ENCODE measurements at places on chromosomes 2 and 18. TPM values are rescaled to one million over a fixed set of nuclear protein-coding genes. Genes with fewer than 3 reads are reported as not detected.

Gene CRACDL
- 1.9 TPM for total RNA-seq

Gene KDSR
- total RNA-seq, result 46.2 TPM

DNA sequence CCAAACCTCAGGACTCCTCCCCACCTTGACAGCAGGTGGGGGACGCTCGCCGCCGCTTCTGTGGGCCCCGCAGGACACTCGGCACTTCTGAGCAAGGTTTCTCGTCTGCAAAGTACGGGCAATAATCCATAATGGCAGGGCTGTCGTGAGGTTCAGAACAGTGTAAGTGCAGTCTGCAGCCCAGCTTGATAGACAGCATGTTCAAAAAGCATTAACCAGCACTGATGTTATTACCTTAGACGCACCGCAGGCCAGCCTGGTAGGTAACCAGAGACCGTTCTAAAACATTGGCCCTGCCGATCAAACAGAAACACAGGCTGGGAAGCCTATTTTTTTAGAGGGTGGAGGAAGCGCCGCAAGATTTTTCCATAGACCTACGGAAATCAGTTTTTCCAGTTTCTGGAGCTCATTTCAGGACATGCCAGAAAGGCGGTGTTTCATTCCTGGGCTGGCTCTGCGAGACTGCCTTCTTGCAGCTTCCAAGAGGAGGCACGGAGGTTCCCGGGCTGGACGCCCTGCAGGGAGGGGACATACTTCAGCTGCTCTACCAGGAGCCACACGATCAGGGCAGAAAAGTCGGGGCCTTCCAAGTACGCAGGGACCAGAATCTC lies 148.7 kb downstream of the TPO start:
- no peak overlapping the region for H3K27ac ChIP-seq
- H3K36me3 ChIP-seq, result no peaks in the 10 kb centered on the region
- H3K27me3 ChIP-seq, result no peaks in the 10 kb centered on the region
- peaks cover 8% of the 10 kb centered on the region for H3K4me1 ChIP-seq
- H3K4me3 ChIP-seq, result peak overlapping the region; percentile 39

DNA sequence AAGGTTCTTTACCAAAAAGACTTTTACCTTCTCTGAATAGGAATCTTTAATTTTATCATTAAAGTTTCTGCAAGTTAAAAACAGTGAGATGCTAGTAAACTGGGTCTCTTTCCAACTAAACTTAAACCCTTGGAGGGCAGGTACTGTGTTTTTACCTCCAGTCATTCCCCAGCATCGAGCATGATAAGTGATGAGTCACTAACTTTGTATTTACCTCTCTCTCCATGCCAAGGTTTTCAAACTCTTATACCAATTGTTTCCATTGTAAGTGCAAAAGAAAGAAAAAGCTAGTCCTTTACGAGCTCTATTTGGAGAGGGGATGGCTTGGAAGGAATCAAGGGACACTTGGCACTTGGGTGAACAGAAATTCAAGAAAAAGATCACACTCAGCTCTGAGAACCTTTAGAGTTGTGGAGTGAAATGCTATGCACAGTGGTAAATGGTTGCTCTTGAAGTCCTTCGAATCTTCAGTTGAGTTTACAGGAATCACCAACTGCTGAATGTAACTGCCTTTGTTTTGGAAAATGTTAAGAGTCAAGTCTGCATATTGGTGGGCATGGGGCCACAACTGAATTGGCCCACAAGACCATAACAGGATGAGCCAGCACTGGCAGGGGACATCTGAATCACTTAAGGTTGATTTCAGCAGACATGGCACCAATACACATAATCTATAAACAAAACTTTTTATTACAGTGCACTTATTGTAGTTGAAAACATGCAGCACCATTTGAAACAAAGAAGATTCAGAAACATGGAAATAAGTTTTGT lies 8.3 kb upstream of the RBM43 start:
- peaks cover 2% of the 10 kb centered on the region for H3K36me3 ChIP-seq
- H3K4me1 ChIP-seq, result peaks cover 17% of the 10 kb centered on the region

DNA sequence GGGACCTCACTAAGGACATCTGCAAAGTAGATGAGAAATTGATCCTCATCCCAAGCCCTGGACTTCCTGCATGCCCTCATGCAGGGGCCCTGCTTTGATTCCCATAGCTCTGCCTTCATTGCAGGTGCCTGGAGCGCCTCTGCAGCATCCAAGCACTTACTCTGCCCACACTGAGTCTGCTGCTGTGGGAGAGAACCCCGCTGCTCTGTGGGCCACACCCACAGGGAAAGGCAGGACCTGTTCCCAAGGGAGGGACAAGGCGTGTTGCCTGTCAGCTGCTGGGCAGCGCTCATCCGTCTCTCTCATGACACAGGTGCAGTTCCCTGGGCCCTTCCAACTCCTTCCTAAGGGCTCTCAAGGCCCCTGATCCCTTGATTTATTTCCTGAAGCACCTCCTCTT lies 266.8 kb upstream of the SMIM21 start:
- no peak for DNase-seq
- no peaks in the 10 kb centered on the region for H3K27me3 ChIP-seq
- H3K27ac ChIP-seq, result no peak overlapping the region
- H3K4me3 ChIP-seq, result no peak overlapping the region
- no peaks in the 10 kb centered on the region for H3K4me1 ChIP-seq

GRCh38 chr2:150732064-150732463 lies 244.6 kb upstream of the RND3 start:
- H3K27me3 ChIP-seq, result no peaks in the 10 kb centered on the region
- H3K4me3 ChIP-seq, result no peak overlapping the region
- H3K27ac ChIP-seq, result no peak overlapping the region
- H3K36me3 ChIP-seq, result no peaks in the 10 kb centered on the region

DNA sequence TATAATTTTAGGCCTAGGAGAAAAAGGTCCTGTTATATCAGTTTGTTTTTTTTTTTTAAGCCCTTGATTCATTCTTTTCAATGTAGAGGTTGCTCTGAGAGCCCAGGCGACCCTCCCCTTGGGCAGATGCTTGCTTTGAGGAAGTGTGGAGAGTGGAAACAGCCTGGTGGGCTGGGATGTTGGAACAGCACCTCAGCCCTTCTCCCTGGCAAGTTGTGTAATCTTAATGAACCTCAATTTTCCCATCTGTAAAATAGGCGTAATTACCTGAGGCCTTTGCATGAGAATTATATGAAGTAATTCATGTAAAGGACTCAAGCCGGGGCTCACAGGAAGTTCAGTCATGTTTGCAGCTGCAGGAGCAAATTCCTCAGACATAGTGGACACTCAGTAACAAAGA lies 49.7 kb upstream of the POMC start:
- H3K4me3 ChIP-seq, result no peak overlapping the region
- H3K4me1 ChIP-seq, result peaks cover 3% of the 10 kb centered on the region

DNA sequence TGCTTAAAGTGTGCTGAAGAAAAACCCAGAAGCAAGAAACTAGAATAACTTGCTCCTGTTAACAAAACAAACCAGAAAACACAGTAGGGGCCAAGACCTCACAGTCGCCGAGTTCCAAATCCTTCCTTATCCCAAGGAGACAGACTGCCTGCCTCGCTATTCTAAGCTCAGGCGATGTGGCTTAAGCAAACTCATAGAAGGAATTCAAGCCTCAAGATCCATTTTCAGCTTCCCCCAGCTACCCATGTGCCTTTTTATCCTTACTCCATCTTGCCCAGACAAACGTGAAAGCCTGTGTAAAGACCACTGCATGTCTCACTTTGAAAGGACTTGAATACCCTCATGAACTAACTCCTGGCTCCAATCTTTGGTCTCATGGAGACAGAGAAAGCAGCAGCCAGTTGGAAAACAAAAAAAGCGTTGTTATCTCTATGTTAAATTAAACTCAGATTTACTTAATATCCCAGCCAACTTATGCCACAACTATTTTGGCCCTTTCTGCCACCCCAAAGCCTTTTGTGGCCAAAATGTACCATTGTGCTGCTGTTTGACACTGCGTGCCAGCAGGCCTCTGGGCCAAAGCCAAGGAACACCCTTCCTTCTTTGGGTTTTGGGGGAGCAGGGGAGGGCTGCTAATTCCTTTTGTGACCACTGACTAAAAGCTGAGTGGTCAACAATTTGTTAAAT lies 123.2 kb upstream of the FZD5 start:
- no peak for DNase-seq
- H3K4me1 ChIP-seq, result peaks cover 14% of the 10 kb centered on the region
- no peaks in the 10 kb centered on the region for H3K27me3 ChIP-seq
- peak overlapping the region; percentile 15 for H3K4me3 ChIP-seq
- peak overlapping the region; percentile 41 for H3K27ac ChIP-seq

- no peak for DNase-seq
- H3K4me1 ChIP-seq, result no peaks in the 10 kb centered on the region
- H3K36me3 ChIP-seq, result no peaks in the 10 kb centered on the region
- no peak overlapping the region for H3K27ac ChIP-seq
- no peaks in the 10 kb centered on the region for H3K27me3 ChIP-seq
Observed at GRCh38 chr18:9095297-9096006, 7.0 kb upstream of the NDUFV2 start.

GRCh38 chr2:24245986-24246776 lies 71.3 kb downstream of the FAM228A start:
- no peak overlapping the region for H3K27ac ChIP-seq
- no peak overlapping the region for H3K4me3 ChIP-seq
- no peaks in the 10 kb centered on the region for H3K4me1 ChIP-seq

DNA sequence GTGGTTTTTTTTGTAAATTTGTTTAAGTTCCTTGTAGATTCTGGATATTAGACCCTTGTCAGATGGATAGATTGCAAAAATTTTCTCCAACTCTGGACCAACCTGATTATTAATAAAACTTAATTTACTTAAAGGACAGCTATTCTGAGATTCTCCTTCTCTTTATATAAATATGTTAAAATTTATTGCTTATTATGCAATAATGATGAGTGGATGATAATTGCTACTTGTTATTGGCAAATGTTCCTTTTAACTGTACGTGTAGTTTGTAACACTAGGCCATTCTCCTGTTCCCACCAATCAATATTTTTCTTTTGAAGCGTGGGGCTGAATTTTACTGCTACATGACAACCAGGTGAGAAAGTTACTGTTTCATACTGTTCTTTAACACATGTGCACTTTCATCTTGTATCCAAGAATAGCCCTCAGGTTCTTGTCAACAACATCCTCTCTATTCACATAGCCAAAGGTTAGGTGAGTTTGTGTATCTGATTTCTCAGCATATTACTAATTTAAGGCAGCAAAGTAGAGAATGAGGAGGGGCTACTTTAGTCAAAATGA lies 16.6 kb upstream of the STK17B start:
- H3K27ac ChIP-seq, result no peak overlapping the region
- H3K36me3 ChIP-seq, result no peaks in the 10 kb centered on the region
- DNase-seq, result no peak

- H3K4me3 ChIP-seq, result peak overlapping the region; percentile 44
- peaks cover 34% of the 10 kb centered on the region for H3K4me1 ChIP-seq
- H3K27ac ChIP-seq, result peak overlapping the region; percentile 68
- no peaks in the 10 kb centered on the region for H3K27me3 ChIP-seq
- DNase-seq, result no peak
- no peaks in the 10 kb centered on the region for H3K36me3 ChIP-seq
Observed at GRCh38 chr2:189407281-189408209, 33.7 kb upstream of the WDR75 start.

GRCh38 chr2:8115966-8116365 lies 565.9 kb upstream of the ID2 start:
- DNase-seq, result no peak
- H3K27ac ChIP-seq, result no peak overlapping the region
- peaks cover 7% of the 10 kb centered on the region for H3K4me1 ChIP-seq
- H3K36me3 ChIP-seq, result no peaks in the 10 kb centered on the region
- H3K4me3 ChIP-seq, result no peak overlapping the region

DNA sequence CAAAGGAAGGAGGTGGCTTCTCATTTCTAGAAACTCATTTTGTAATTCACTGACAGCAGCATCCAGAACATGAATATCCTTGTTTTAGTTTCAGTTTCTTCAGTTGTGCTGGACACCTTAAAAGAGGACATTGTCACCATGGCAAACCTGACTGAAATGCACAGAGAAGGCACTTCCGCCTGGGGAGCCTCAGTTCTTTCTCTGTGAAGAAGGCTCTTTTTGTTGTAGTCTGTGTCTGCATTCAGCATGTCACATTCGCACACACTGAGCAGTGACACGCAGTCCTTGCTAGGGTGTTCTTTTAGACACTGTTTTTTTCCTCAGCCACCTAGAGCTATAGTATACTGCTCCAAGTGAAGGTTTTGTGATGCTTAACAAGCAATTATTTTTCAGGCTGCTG lies 9.5 kb upstream of the RPRM start:
- peaks cover 4% of the 10 kb centered on the region for H3K4me1 ChIP-seq
- no peak for DNase-seq
- no peaks in the 10 kb centered on the region for H3K27me3 ChIP-seq
- H3K27ac ChIP-seq, result no peak overlapping the region
- H3K36me3 ChIP-seq, result no peaks in the 10 kb centered on the region
- no peak overlapping the region for H3K4me3 ChIP-seq

- peak overlapping the region; percentile 79 for H3K4me3 ChIP-seq
- H3K27ac ChIP-seq, result peak overlapping the region; percentile 92
- H3K36me3 ChIP-seq, result no peaks in the 10 kb centered on the region
- H3K4me1 ChIP-seq, result peaks cover 29% of the 10 kb centered on the region
- DNase-seq, result peak; percentile 93
- no peaks in the 10 kb centered on the region for H3K27me3 ChIP-seq
Observed at GRCh38 chr2:88627856-88628570, 749 bp upstream of the EIF2AK3 start.

GRCh38 chr2:100852999-100853908 lies 33.3 kb downstream of the NPAS2 start:
- no peak for DNase-seq
- no peaks in the 10 kb centered on the region for H3K27me3 ChIP-seq
- no peaks in the 10 kb centered on the region for H3K4me1 ChIP-seq
- no peak overlapping the region for H3K27ac ChIP-seq
- no peaks in the 10 kb centered on the region for H3K36me3 ChIP-seq

GRCh38 chr2:148681443-148681842 lies 36.9 kb downstream of the EPC2 start:
- no peak overlapping the region for H3K4me3 ChIP-seq
- no peaks in the 10 kb centered on the region for H3K27me3 ChIP-seq
- no peak for DNase-seq
- H3K27ac ChIP-seq, result no peak overlapping the region
- no peaks in the 10 kb centered on the region for H3K36me3 ChIP-seq

DNA sequence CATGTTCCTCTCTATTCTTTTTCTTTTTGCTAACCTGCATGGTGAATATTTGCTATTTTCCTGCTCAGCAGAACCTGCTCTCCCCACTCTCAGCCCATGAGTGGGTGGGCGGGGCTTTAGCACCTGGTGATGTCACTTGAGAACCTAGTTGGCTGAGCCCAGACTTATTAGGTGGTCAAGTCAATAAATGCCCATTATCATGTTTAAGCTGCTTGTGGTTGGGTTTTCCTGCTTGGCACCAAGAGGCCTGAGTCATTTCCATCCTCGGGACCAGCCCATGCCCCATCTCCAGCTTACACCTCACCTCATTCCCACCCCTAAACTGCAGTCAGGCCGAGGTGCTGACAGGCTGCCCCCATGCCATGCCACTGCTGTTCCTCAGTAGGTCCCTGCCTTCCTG lies 226.6 kb downstream of the ANKRD30B start:
- H3K36me3 ChIP-seq, result no peaks in the 10 kb centered on the region
- DNase-seq, result no peak
- H3K4me3 ChIP-seq, result no peak overlapping the region

DNA sequence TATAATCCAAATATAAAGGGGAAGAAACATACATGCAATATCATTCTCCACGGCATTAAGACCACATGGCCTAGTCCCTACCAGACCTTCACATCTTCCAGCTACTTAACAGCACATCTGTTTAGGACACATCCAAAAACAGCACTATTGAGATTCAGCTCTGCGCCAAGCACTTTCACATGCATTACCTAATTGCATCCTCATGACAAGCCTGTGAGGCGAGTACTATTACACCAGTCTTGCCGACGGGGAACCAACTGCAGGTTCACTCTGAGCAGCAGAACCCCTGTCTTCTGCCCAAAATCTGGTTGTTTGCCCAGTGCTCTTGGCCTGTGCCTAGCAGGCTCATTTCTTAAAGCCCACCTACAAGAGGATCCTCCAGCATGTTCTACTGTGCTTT lies 66.7 kb downstream of the AAK1 start:
- no peak overlapping the region for H3K27ac ChIP-seq
- H3K36me3 ChIP-seq, result no peaks in the 10 kb centered on the region
- no peak overlapping the region for H3K4me3 ChIP-seq
- H3K27me3 ChIP-seq, result no peaks in the 10 kb centered on the region
- no peak for DNase-seq
- H3K4me1 ChIP-seq, result peaks cover 34% of the 10 kb centered on the region
